ENCODE measurements at places on chromosomes 16 and 17.

DNA sequence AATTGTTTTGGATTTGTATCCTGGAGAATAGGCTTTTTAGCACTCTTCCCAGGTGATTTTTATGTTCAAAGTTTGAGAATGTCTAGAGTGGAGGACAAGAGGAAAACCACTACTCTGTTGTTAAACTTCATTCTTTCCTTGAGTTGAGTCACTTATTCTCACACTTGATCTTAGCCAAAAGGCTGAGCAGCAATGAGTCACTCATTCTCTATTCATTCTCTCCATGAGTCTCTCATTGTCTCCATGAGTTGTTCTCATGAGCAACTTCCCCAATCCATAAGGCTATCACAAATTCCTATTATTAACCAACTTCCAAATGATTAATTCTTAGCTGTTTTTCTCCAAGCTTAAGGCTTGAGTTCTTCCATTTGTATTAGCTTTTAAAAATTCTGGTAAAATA, 1393.3 kb downstream of the CDH8 start:
- no peak for DNase-seq

GRCh38 chr17:44010966-44011647, 3.7 kb downstream of the TMEM101 start:
- no peak for DNase-seq

DNA sequence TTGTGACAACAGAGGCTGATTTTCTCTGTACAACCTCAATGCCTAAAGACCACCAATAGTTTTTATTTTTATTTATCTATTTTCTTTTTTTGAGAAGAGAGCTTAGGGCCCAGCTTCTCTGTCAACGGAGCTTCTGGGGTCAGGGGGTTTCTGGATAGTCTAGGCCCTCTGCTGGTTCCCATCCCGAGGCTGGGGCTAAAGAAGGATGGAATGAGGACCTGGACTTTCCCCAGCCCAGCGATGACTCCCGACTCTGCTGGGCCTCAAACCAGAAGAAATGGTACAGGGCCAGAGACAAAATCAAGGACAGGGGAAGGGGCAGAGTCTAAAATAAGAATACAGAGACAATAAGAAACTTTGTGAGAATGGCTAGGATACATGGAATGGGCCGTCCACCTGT, 5.7 kb upstream of the TSPOAP1 start:
- no peak for DNase-seq

DNA sequence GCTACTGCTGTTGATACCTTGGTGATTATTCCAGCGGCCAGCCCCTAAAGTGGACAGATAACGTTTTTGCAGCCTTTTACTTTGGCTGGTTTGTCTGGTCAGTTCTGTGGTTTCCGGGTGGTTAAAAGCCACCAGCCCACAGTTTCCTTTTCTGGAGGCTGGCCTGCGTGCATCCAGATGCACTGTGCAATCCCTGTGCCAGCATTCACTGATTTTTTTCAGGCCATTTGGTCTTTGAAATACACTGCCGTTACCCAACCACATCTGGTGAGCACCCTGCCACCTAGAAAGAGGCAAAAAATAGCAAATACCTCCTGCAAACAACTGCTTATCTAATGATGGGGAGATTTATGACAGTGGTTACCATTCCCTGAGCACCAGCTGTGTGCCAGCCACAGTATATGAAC, 797 bp downstream of the NUDT7 start:
- no peak for DNase-seq

GRCh38 chr17:80106751-80107150, 5.4 kb downstream of the GAA start:
- no peak for DNase-seq

- no peak for DNase-seq
Observed at GRCh38 chr16:8955828-8956227, 7.9 kb downstream of the USP7 start.

DNA sequence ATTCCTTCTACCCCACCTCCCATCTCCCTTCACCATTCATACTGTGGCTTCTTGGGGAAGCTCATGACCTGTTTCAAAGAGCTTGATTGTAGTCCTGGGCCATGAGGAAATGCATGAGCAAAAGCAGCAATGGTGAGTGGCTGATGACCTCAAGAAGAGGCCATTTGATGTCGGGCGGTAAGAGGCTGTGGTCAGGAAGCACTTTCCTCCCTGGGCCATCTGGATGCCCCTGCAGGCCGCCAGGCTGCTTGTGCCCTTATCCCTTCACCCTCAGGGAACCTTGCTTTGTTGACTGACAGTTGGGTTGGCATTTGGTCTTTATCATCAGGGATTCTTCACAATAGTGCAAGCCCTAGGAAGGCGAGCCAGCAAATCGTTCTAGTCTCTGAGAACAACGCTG, 78.3 kb upstream of the TBX2 start:
- DNase-seq: no peak

DNA sequence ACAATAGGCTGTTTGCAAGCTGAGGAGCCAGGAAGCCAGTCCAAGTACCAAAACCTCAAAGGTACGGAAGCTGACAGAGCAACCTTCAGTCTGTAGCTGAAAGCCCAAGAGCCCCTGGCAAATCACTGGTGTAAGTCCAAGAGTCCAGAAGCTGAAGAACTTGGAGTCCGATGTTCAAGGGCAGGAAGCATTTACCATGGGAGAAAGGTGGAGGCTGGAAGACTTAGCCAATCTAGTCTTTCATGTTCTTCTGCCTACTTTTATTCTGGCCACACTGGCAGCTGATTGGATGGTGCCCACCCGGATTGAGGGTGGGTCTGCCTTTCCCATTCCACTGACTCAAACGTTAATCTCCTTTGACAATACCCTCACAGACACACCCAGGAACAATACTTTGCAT, 15.3 kb downstream of the CD300LB start:
- no peak for DNase-seq

DNA sequence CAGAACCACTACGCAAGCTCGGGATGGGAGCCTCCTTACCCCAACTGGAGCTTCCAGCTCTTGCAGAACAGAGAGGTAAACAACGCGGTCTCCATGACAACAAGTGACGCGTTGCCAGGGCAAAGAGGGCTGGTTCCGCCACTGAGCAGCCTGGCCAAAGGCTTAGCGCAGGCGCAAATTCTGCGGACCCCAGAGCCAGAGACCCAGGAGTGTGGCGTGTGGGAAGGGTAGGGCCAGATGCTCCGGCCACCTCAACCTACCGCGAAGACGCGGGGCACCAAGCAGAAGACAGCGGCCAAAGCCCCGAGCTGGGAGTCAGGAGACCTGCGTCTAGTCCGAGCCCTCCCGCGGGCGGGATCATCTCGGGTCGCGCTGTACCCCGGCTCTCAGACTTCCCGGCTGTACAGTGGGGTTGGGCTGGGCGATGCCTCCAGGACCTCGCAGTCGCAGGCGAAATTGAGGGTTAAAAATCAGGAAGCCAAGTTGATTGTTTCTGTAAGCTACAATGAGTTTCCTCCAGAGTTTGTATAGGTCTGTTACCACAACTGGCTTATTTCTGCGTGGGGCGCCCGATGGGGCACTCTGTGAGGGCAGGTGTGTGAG, at the start of gene TEKT1:
TSS of gene TEKT1 (minus strand) at position 69 of the 603 bp plus-strand sequence. CDS start 1,353 bp downstream, outside the sequence.
- no peak for DNase-seq

DNA sequence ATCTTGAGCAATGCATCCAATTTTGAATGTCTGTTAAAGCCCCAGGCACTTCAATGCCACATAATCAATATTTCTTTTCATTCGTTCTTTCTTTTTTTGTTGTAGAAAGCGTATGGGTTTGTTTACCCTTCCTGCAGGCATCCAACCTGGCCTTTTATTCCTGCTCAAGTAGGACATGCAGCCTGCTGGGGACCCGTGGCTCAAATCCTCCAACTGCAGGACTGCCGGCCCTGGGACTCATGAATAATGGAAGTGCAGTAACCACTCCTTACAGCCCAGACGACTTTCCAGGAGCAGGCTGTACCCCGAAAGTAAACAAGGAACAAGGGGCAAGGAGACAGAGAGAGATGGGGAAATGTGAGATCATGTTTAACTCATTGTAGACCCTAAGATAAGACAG, 126.4 kb downstream of the SALL1 start:
- no peak for DNase-seq

DNA sequence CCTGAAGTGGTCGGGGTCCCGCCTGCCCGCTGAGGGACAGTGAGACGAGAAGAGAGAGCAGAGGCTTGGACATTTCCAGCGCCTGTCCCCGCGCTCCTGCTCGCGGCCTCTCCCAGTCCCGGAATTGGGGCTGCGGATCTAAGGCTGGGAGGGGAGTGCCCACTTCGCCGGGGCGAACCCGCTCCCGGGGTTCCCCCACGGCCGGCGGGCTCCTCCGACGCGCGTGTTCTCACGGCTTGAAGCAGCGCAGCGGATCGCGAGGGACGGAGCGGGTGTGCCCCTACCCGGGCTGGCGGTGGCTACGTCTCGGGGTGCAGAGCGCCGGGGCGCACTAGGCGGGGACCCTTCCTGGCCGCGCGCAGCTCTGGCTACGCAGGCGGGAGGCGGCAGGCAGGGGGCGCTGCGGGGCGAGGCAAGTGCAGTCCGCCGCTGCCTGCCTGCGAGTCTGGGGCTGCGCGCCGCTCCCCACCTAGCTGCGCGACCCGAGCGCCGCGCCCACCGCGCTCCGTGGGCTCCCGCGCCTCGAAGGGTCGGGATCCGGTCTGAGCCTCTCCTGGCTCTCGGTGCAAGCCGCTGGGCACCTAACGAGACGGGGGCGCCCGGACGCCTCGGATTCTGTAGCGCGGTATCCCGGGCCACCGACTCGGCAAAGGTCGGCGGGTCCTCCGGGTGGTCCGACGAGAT, 1.2 kb downstream of the NGFR start:
- DNase-seq: peak; percentile 17

- no peak for DNase-seq
Observed at GRCh38 chr16:88289561-88289960, 93.2 kb upstream of the ZNF469 start.

- peak; percentile 50 for DNase-seq
Observed at GRCh38 chr17:73476890-73477350, 165.1 kb upstream of the CDC42EP4 start.

DNA sequence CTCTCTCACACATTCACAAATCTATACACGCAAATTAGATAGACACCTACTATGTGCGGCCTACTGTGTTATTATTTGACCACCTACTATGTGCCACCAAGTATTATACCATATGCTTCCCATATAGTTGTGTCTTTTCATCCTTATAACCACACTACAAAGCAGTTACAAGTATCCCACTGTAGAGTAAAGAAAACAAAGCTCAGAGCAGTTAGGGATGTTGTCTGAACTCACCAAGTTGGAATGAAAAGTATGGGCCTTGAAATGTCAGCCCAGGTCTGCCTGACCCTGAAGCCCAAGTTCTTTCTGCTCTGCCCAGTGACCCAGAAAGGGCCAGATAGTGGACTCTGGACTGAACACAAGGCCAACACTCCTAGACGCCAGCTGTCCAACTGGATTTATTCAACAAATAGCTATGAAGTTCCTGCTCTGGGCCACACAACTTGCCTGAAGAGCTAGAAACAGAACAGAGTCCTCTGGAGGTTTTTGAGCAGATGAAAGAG, 8.5 kb downstream of the KRT37 start:
- DNase-seq: no peak

GRCh38 chr17:72566671-72567484, 446.1 kb downstream of the SOX9 start:
- DNase-seq: no peak
